ENCODE measurements at places on chromosomes 2 and 18.

GRCh38 chr18:59208602-59209125 is 11.3 kb upstream of the GRP start:
- DNase-seq: no peak

DNA sequence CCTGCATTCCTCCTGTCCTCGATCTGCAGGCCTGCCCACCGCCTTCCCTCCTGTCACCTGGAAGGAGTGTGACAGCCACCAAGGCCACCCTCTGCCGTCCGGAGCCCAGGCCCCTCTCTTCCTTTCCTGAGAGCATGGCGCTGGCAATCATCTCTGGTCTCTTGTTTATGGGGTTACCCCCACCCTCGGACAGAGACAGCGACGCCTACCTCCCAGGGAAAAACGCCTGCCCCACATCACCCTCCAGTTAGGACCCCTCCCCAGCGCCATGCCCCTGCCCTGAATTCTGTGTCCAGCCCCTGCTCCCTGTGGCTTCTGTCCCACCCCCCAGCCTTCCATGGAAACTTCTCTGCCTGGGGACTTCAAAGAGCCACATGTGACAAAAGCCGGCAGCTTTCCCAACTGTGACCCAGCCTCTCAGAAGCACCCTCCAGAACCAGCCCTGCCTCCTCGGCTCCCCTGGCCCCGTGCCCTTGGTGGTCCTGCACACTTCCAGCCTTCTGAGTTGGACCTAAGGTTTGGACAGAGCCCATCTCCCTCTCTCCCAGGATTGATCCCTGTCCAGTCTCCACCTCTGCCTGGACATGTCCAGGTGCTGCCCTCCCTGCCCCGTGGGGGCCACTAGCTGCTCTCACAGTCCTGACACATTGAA is 145.0 kb upstream of the HDAC4 start:
- DNase-seq: no peak

DNA sequence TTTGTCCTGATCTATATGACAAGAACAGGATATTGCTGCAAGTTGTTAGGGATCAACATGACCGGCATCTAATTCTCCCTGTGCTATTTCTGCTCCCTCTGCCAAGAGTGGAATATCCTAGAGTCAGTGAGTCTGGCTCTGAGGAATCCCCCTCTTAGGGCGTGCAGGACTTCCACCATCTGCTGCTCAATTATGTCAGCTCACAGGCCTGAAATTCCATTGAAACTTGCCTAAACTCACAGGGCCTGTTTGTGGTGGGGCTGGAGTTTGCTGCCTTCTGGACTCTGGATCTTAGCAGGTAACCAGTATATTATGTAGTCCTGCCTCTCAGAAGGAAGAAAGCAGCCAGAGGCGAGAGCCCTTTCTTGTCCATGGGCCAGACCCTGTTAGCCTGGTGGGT is 323.0 kb downstream of the TSN start:
- no peak for DNase-seq

DNA sequence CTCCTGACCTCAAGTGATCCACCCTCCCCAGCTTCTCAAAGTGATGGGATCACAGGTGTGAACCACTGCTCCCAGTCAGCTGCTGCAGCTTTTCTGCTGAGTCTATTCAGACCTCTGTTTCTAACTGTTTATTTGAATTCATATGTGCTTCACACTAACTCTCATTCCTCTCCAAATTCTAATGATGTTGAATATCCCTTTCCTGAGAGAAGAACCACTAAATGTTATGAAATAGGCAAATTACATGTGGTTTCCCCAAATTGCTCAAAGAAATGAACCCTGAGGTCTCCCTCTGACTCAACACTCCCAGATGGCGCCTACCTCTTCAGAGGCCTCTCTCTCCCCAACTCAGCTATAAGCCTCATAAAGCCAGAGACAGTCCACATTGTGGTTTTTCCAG is 98.6 kb downstream of the IRS1 start:
- DNase-seq: no peak

- no peak for DNase-seq
Measured at GRCh38 chr18:75582406-75582821, 154.9 kb upstream of the SMIM21 start.

DNA sequence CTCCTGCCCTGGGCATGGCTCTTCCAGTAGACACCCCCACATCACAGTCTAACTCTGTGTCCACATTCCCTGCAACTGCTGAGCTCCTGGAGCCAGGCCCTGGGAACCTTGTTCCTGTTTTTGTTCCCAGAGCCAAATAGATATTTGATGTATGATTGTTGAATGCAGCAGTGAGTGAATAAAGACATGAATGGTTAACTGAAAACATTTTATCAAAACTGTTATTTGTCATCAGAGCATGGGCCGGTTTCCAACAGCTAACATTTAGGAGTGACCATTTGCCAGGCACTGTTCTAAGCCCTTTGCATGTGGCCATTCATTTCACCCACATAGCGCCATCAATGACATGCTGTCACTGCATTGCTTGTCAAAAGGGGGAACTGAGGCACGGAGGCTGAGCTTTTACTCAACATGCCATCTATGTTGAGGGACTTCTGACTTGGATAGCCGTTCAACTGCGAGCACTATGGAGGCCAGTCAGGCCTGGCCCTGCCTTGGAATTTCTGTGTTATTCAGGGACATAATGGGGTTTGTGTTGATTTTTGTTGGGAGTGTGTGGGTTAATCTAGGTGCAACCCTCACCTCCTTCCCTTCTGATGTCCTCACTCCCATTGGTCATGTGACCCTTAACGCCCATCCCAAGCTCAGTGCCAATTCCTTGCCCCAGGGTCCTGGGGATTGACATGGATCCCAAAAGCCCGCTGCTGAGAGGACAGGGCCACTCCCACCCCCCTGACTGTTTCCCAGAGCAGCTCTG is 12.6 kb downstream of the IL1R1 start:
- no peak for DNase-seq

DNA sequence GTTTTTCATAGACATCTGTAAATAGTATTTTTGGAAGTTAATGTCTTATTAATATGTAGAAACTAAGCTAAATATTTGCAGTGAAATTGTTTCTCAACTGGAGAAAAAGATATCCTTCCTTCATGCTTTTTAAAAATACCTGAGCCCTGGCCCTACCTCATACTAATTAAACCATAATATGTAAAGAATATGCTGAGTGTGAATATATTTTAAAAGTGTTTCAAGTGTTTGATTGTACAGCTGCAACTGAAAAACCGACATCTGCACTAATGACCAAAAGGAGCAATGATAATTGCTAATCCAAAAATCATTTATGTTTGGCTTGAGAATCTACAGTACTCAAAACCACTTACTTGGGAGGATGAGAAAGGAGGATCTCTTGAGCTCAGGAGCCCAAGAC is 156.7 kb downstream of the MBD5 start:
- DNase-seq: no peak

DNA sequence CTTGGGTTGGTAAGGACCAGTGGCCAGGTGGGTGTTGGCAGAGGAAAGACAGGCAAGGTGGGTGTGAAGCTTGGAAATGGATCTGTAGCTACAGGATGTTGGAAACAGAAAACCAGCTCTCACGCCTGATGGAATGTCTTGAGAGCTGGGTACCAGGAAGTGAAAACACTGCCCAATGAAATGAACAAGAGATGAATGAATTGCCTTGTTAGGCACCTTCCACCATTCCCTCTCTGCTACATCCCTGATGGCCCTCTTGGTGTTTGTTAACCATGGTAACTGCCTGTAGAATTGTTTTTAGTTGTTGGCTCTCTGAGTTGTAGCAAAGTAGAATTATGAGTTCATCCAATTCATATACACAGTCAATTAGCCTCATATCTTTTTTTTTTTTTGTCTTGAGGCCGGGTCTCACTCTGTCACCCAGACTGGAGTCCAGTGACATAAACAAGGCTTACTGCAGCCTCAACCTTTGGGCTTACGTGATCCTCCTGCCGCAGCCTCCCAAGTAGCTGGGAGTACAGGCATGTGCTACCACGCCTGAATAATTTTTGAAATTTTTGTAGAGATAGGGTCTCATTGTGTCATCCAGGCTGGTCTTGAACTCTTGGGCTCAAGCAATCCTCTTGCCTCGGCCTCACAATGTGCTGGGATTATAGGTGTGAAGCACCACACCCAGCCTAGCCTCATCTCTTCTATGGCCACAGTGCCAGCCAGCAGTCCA is 9.5 kb downstream of the KCMF1 start:
- DNase-seq: no peak

DNA sequence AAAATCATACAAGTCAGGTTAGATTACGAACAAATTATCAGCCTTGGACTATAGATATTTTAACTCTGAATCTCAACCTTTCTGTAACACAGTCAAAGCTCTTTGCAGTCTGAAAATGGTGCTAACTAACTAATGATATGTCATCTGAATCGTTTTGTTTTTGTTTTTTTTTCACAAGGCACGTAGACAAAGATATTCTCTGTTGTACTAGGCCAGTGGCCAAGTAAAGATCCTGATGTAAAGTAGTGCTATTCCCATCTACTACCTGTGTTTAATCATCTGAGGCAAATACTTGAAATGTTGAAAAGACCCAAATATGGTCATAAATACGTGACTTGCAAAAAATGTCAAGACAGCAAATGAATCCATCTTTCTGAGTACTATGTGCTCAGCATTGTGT is 65.7 kb downstream of the REL start:
- no peak for DNase-seq

- no peak for DNase-seq
Measured at GRCh38 chr2:4507661-4508060, 804.3 kb downstream of the DCDC2C start.
